ENCODE measurements at places on chromosomes 7 and 10. TPM values are rescaled to one million over a fixed set of nuclear protein-coding genes. Genes with fewer than 3 reads are reported as not detected.

GRCh38 chr10:17307123-17307522 lies 79.1 kb downstream of the VIM start:
- DNase-seq = no peak

- no peak for DNase-seq
Observed at GRCh38 chr7:48337012-48337621, 165.9 kb downstream of the ABCA13 start.

The OPALIN gene
- total RNA-seq = not detected

GRCh38 chr7:115747174-115747573 lies 283.4 kb downstream of the TFEC start:
- no peak for DNase-seq

The ASB10 gene
- total RNA-seq = not detected

GRCh38 chr7:138449580-138449979 lies 10.5 kb upstream of the TRIM24 start:
- peak; percentile 59 for DNase-seq

DNA sequence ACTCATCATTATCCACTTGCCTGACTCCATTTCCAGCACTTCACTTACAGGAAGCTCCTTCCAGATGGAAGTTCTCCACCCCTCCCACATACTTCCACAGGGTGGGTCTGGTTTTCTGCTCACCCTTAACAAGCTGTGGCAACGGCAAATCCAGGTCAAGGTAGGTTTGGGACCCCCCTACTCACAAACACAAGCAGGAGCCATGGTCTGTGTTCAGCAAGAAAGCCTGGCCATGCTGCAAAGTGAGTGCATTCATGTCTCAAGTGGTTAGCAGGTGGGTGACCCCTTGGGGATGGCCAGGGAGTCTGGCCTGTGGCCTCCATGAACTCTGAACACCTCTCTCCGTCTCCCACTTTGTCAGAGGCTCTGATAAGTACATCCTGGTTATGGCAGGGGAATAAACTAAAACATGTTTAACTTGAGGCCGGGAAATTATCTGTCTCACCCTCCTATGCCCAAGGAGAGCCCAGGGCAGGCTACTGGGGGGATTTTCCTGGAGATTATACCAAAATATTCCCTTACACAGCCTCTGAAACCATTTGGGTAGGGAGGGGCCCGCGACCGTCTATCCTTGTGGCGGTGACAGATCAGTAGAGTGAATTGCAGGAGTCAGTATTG lies 844 bp downstream of the XPNPEP1 start:
- DNase-seq = no peak

The ADAMTS14 gene
- total RNA-seq = not detected

Data from CD4-positive, alpha-beta T cell (primary cell).